Psoas muscle (tissue), 8 donors: ENCODE measurements at places on chromosomes 5 and 9.

DNA sequence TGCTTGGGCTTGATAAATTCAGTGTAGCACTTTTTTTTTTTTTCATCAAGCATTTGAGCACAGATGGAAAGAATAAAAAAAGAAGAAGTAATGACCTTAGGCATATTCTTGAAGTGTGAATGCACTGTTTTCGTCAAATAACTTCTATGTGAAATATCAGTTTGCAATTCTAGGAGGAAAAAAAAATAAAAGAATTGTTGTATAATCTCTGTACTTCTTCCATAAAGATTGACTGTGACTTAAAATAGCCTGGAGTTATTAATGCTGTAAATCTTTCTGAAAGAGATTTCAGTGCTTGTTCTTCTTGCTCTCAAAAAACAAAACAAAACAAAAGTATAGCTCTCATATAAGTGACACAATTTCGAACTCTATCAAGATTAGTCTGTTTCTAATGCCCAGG, 536.9 kb upstream of the ZNF608 start:
- DNase-seq: no peak

DNA sequence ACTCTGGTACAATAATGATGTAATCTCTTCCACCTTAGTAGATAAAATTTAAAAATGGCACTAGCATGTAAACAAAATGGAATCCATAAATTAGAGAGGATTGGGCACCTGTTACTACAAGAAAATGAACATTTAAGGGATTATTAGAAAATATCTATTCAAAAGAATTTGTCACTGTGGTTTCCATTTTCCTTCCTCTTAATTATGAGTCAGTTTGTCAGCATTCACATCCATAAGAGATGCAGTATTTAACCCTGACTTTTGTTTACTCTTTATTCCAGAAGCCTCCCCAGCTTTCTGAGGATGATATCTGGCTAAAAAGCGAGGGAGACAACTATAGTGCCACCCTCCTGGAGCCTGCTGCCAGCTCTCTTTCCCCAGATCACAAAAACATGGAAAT, 72.1 kb downstream of the C9orf152 start:
- no peak for DNase-seq

- no peak for DNase-seq
Measured at GRCh38 chr5:31471916-31472315, 60.0 kb downstream of the DROSHA start.

DNA sequence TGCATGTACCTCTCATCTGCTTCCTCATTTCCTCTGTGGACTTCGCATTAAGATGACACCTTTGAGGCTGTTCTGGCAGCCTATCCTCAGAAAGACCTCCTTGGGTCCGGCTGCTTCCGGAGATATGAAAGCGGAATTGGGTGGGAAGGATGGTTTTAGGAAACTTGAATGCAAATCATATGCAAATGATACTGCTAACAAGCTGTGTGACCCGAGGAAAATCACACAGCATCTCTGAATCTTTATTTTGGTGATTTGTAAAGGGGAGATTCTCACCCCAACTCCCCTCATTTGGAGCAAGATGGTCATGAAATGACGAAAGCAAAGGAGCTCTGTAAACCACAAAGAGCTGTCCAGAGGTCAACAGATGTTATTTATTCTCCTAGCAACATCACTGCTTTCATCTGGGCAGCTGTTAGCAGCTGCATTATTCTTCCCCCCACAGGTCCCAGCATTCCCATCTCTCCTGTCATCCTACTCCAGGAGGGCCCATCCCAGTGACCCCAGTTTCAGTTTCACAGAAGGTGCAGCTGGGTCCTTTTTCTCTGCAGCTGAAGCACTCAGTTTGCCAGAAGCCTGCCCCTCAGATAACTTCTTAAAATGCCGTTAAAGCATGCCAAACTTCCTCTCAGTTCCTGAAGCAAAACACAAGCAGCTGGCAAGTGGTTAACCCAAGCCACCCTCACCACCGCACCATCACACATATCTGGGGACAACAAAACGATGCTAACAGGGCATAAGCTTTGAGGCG, 269.5 kb downstream of the SEC61B start:
- no peak for DNase-seq

GRCh38 chr9:121253821-121254501, 14.0 kb upstream of the GSN start:
- no peak for DNase-seq

DNA sequence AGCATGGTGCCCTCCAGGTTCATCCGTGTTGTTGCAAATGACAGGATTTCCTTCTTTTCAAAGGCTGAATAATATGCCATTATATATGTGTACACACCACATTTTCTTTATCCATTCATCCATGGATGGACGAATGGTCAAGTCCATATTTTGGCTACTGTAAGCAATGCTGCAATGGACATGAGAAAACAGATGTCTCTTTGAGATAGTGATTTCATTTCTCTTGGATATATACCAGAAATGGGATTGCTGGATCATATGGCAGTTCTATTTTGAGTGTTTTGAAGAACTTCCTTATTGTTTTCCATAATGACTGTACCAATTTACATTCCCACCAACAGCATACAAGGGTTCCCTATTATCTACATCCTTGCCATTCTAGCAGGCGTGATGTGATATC, 67.9 kb downstream of the TEK start:
- DNase-seq: no peak

DNA sequence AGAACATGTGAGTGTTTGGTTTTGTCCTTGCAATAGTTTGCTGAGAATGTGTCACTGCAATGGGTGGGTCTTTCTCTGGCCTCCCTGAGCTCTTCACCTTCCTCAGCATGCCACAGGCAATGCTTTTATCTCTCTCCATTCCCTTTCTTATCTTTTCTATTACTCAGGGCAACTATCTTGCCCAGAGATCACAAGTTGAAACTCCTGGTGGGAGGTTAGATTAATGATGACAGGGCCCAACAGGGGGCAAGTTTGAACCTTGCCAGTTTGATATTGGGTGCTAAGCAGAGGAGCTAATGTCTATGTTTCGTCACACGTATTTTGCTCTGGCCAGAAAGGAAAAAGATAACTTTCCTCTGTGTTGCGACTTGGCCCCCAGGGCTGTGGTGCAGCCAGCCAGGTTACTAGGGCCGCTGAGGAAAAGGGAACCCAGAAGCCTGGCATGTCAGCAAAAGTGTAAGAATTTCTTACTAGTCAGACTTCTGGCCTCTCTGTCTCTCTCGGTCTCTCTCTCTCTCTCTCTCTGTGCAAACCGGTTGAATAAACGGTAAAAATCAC, 299.3 kb upstream of the POU5F2 start:
- DNase-seq: no peak

DNA sequence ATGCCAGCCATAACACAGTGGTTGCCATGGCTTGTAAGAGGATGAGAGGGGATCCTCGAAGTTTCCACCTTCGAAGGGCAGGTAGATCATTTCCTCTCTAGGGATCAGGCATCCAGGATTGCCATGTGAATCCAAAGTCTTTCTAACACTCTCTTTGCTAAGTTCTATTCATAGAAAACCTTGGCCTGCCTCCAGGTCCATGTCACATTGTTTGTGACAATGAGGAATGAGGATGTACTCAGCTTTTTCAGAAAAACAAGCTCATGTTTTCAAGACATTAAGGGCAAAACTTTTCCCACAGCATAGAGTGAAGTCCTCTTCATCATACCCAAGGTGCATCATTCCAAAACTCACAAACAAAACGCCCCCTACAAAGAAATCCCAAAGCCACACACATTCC, 19.6 kb downstream of the ESM1 start:
- DNase-seq: no peak

GRCh38 chr5:50700706-50701105, 34.3 kb downstream of the PARP8 start:
- no peak for DNase-seq

DNA sequence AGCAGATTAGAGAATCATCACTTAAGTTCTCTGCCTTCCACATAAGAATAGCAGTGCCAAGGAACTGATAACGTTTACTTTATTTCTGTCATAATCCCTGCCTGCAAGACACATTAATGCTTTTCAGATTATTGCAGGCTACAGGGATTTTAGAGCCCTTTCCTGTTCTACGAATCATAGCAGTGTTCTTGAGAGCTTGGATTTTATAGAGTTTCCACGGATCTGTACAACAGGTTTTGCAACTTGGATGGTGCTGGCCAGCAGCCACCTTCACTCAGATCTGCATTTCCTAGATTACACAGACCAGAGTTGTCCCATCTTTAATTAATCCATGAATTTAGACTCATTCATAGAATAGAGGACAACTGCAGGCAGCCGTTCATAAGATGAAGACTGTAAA, 38.1 kb downstream of the SLC12A2 start:
- no peak for DNase-seq

- DNase-seq: no peak
Measured at GRCh38 chr9:99373912-99374311, 151.8 kb downstream of the SEC61B start.

DNA sequence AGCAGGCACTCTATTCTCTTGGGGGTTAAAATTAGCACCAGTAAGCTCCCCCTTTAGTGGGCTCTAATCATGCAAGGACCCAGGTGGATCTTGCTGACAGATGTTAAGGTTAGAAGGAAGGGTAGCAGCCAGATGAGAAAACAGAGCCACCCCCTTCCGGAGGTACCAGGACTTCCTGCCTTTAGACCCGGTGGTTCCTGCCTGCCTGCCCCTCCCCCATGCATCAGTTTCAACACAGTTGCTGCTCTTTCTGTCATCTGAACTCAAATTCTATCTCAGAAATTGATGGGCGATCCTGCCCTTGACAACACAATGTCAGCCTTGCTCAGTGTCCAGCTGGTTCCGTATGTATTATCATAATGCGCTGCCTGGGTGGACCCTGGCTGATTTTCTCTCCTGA, 287.3 kb downstream of the EBF1 start:
- DNase-seq: peak; percentile 22

GRCh38 chr9:36102742-36103495, 33.6 kb upstream of the GLIPR2 start:
- peak; percentile 87 for DNase-seq

GRCh38 chr5:171630350-171631065, 155.1 kb upstream of the SMIM23 start:
- no peak for DNase-seq

- DNase-seq: no peak
Measured at GRCh38 chr9:83034587-83034986, 28.4 kb downstream of the RASEF start.

GRCh38 chr9:16726029-16726428, 144.4 kb downstream of the BNC2 start:
- no peak for DNase-seq

- DNase-seq: no peak
Measured at GRCh38 chr5:78691084-78691960, 42.8 kb upstream of the LHFPL2 start.

DNA sequence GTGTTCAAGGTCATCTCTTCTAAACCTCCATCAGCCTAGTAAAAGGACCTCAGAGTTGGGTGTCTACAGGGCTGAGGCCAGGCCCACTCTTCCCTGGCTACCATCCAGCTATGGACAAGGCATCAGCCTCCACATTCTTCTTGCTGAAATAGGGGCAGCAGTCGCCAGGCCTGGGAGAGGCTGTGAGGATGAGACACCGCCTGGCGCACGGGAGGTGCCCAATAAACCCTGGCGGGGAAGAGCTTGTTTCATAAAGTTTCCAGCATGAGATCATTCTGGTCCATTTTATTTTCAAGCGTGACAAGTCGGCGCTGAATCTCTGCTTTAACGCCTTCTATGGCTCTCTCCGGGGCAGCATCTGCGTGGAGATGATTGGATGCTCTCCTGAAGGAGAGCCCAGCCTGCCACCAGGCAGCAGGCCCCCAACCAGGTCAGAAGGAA, 153.4 kb downstream of the OLFM1 start:
- peak; percentile 25 for DNase-seq

DNA sequence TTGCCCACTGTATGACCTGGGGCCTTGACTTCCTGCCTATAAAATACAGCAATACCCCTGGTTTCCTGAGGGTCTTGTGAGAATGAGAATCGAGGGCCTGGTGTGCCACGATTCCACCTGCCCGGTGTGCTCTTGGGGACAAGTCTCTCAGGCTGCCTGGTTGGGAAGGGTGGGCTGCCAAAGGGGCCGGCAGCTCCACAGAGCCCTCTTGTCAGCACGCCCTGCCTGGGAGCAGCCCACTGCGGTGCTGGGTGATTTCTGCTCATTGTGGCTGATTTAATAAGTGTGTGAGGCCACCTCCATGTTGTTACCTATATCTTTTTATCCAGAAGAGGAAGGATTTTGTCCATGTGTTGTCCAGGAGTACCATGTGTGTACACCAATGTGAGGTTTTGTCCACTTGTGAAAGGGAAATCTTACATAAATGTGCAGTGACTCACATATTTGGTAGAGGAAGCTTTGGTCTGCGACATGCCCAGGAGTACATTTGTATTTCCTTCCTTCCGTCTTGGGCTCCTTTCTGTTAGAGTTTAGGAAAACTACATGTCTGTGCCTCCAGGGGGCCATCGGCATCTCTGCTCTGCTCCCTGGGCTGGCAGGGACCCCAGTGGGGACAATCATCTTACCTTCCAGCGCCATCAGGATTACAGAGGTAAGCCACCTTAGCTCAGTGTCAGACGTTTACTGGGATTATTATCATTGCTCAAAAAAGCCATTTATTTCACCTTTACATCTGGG, 108.6 kb downstream of the PHF2 start:
- no peak for DNase-seq

DNA sequence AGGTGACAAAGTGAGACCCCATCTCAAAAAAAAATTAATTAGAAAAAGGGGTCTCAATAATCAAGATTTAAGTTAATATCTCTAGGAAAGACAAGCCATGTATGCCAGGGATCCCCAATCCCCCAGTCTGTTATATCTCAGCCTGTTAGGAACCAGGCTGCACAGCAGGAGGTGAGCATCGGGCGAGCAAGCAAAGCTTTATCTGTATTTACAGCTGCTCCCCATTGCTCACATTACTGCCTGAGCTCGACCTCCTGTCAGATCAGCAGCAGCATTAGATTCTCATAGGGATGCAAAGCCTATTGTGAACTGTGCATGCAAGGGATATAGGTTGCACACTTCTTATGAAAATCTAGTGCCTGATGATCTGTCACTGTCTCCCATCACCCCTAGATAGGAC, 116.8 kb downstream of the TARS1 start:
- DNase-seq: no peak

DNA sequence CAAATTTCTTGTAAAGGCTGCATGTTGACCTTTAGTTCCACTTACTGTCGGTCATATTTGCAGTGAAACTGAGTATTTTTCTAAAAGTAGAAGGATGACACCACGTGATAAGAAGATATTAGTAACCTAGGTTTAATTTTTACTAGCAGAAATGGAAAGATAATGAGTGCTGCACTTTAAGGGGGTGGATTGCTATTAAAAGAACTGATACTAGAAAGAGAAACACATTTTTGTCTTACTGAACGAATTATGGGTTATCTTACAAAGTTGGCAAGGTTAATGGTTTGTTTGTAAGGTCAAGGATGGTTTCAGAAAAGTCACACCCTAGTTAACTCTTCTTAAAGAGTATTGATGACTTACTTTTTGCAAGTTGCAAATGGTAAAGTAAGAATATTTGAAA, 2.4 kb downstream of the MACIR start:
- no peak for DNase-seq
